Mesangial cell (primary cell): ENCODE measurements at places on chromosomes 11 and 22. TPM values are rescaled to one million over a fixed set of nuclear protein-coding genes. Genes with fewer than 3 reads are reported as not detected.

The THOC5 gene
- 53.9 and 54.1 TPM in 2 replicates for total RNA-seq

The RIMBP3B gene
- not detected in 2 replicates for total RNA-seq

The GSTT2B gene
- 0.98 and 28.6 TPM in 2 replicates for total RNA-seq

The CHADL gene
- 8.1 TPM in 1 of 2 replicates, not detected in the other for total RNA-seq

The F2 gene
- 0.13 TPM in 1 of 2 replicates, not detected in the other for total RNA-seq

The DDB1 gene
- total RNA-seq: 168 and 192 TPM in 2 replicates

The KIAA1671 gene
- total RNA-seq: 7.2 and 20.0 TPM in 2 replicates

The SHISA8 gene
- total RNA-seq: not detected in 2 replicates

The NOX4 gene
- 9.8 and 11.2 TPM in 2 replicates for total RNA-seq

The OR5A1 gene
- not detected in 2 replicates for total RNA-seq

The MTA2 gene
- total RNA-seq: 88.7 and 132 TPM in 2 replicates

The SLC22A25 gene
- total RNA-seq: not detected in 2 replicates

The RFPL2 gene
- not detected in 2 replicates for total RNA-seq

The ABTB2 gene
- 5.1 and 7.3 TPM in 2 replicates for total RNA-seq
